T follicular helper cell (primary cell): ENCODE measurements at places on chromosomes 7 and 10.

- DNase-seq, result no peak
Observed at GRCh38 chr10:58109731-58110130, 158.0 kb downstream of the IPMK start.

- no peak for DNase-seq
Observed at GRCh38 chr10:1293636-1294435, 237.7 kb downstream of the WDR37 start.

DNA sequence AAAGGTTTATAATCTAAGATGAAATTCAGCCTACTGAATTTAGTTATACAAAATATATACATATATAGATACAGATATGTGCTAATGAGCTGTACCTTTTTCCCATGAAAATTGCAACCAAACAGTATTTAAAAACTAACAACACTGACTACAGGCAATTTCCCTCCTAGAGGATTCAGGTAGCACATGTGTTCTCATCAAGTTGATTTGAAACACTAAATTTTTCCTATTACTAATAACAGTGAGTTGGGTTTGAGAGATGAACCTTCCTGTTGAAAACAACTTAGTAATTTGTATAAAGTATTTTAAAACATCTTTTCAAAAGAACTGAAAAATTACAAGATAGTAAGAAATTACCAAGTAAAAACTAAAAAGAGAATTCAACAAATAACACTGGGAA, 51.5 kb downstream of the COA1 start:
- no peak for DNase-seq

- DNase-seq, result no peak
Observed at GRCh38 chr10:132332433-132332754, 401 bp downstream of the LRRC27 start.

- DNase-seq, result no peak
Observed at GRCh38 chr7:117564627-117565026, 84.8 kb downstream of the CFTR start.

DNA sequence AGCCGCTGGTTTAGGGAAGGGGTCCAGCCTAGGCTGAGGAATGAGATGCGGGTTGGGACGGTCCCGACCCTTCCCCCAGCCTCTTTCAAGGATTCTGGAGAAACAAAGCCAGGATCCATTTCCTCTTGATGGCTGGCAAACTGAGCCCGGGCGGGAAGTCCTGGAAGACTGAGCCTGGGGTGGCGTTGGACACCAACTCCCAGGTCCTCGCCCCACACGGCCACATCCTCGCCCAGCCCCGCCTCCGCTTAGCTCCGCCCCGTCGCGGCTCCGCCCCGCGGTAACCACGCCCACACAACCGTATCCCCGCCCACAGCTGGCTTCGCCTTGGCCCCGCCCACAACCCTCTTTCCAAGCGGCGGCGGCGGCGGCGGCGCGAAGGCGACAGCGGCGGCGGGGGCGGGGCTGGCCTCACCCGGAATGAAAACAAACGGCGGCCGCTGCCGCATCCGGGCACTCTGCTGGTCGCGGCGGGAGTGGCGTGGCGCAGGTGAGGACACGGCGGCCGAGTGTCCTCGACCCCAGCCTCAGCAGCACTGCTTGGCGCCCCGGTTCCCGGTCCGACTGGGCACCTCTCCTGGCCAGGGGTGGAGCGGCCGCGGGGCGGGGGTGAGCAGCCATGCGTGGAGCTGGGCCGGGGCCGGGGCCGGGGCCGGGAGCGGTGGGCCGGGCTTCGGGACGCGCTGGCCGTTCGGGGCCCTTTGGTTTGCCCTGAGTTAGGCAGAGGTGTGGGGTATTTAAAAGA, at the start of gene NUB1:
NUB1 (plus strand) TSS at position 456 of the 745 bp plus-strand sequence. CDS start 3,538 bp downstream, outside the sequence.
- DNase-seq, result peak; percentile 83

DNA sequence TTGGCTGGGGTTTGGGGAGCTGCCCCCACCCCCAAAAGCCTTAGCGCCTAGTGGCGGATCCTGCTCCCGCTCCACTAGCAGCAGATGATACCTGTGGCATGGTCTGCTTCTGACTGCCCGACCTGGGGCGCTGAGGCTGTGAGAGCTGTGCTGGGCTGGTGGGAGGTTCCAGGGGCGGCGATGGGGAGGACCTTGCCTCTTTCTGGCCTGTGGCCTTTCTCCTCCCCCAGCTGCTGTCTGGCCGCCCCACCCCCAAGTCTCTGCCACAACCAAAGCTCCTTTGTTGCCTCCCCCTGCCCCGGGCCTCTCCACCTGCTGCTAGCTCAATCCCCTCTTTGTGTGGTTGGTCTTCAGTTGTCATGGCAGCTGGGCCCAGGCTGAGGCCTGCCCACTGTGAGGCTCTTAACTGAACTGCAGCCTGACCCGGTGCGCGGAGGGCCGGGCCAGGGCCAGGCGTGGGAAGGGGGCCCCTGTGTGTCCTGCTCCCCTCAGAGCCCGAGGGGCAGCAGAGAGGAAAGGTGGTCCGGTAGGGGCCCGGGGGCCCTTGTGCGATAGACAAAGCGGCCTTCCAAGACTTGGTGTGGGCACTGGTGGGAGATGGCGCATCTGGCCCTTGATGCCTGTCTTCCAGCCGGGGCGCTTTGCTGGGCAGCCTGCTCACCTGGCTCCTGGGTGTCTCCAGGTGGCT, 4.7 kb downstream of the ZNF775 start:
- no peak for DNase-seq

DNA sequence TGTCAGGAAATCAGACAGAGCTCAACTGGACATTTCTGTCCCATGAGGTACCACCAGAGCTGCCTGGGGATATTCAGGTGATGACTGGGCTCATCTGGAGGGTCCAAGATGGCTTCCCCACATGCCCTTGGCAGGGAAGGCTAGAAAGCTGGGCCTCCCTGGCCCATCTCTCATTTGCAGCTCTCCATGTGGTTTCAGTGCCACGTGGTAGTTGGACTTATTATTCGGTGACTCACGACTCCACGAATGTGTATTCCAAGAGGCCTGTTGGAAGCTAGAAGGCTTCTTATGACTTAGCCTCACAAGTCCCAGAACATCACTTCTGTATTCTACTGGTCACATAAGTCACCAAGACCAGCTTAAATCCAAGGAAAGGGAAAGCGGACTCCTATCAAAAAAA, 22.8 kb downstream of the NSMCE4A start:
- no peak for DNase-seq

GRCh38 chr10:8359467-8359866, 305.0 kb downstream of the GATA3 start:
- no peak for DNase-seq

- DNase-seq, result no peak
Observed at GRCh38 chr10:91424016-91424415, 13.9 kb downstream of the HECTD2 start.

GRCh38 chr10:2944788-2945187, 122.6 kb upstream of the PFKP start:
- no peak for DNase-seq

DNA sequence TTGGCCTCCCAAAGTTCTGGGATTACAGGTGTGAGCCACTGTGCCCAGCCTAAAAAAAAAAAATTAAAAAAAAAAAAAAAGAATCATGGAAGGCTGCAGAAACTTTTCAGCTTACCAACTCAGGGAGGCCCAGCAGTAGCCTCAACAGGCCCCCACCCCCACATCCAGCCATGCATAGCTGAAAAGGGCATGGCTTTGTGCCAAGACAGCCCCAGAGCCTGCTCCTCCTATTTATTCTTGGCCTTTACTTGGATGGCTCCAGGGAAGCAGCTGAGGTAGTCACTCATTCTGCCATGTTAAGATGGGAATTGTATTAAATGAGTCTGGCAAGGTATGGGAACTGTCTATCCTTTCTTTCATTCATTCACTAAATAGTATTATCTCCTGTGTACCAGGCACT, 13.7 kb upstream of the CNNM2 start:
- DNase-seq, result no peak

DNA sequence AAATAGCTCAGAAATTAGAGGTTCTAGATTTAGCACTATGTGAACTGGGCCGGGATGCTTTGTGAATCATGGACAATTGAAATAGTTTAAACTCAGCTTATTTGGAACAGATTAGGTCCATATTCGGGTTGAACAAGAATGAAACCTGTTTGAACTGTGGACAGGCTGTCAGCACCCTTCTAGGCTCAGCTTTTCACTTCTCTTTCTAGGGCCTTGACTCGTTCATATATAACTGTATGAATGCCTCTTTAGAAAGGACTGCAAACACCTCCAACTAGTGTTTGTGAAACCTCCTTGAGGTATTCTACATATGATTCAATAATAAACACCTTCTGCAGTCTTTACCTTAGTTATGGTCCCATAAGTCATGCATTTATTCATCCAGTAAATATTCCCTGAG, 115.6 kb downstream of the REEP3 start:
- no peak for DNase-seq

- peak; percentile 60 for DNase-seq
Observed at GRCh38 chr10:100346765-100347567, at the start of gene SCD. Gene SCD, plus strand, starts transcription at chr10:100347233. Its CDS starts 272 bp downstream, at chr10:100347505.

GRCh38 chr7:131769241-131769640, 212.8 kb upstream of the PODXL start:
- no peak for DNase-seq

DNA sequence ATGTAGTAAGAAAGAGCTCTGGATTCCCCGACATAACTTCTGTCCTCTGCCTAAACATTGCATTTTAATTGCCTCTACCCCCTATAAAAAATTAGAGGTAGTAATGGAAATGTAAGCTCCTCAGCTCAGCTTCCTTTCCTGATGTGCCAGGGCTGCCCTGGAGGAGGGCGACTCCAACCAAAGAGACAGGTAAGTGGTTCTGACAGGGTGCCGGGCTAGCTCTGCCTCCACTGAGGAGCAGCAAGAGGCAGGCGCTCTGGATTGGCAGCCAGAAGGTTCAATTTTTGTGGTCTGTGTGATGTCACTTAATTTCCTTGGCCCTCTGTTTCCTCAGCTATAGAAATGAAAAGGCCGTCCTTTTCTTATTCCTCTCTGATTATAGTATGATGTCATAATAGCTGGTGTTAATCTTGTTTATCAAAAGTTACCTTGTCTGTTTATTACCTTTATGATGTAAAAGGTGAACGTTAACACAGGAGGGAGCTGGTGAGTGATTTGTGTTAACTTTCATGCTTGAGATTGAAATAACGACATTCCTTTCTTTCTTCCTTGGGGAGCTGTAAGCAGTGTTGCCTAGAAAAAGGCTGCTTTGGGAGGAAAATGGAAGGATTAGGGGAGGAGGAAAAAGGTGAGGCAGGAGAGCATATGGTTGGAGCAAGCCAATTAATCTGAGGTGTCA, 51.8 kb downstream of the ANLN start:
- DNase-seq, result no peak

GRCh38 chr7:28112883-28113540, 67.6 kb downstream of the JAZF1 start:
- no peak for DNase-seq

GRCh38 chr7:24158975-24159374, 125.0 kb upstream of the NPY start:
- DNase-seq, result no peak

GRCh38 chr10:6984971-6985370, 404.9 kb upstream of the PRKCQ start:
- DNase-seq, result no peak

GRCh38 chr10:124671486-124672075, 72.6 kb downstream of the FAM53B start:
- DNase-seq, result no peak

DNA sequence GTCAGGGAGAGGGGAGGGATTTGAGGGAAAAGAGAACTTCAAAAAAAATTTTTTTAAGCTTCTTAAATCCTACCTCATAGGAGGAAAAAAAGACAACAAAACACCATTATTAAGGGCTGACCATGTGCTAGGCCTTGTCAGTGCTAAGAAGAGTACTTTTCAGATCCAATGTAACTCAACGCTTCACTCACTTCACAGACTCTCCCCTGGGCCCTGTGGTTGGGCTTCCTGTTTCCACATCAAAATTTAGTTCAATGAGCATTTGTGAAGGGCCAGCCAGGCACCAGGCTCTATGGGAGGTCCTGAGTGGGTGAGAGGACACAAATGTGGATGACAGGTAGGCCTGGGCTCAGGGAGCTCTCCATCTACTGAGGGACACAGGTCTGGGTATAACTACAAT, 249.8 kb downstream of the PTEN start:
- no peak for DNase-seq

- no peak for DNase-seq
Observed at GRCh38 chr7:50626286-50626685, 61.1 kb upstream of the DDC start.

DNA sequence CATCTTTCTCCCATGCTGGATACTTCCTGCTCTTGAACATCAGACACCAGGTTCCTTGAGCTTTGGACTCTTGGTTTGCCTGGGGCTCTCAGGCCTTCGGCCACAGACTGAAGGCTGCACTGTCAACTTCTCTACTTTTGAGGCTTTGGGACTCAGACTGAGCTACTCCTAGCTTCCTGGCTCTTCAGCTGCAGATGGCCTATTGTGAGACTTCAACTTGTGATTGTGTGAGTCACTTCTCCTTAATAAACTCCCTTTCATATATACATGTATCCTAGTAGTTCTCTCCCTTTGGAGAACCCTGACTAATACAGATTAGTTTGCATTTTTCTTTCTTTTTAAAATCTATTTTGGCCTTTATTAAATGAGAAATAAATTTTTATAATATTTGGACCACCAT, 276.2 kb upstream of the SEMA3C start:
- DNase-seq, result no peak

- DNase-seq, result no peak
Observed at GRCh38 chr10:58384544-58384998, 639 bp upstream of the TFAM start.
